DMS153 (cell line): ENCODE measurements at places on chromosomes 7 and 10.

- no peak for DNase-seq
These were observed 37.5 kb downstream of the PRLHR start for GRCh38 chr10:118557946-118558345.

GRCh38 chr7:151517601-151518104 lies 2.0 kb downstream of the RHEB start:
- no peak for DNase-seq

GRCh38 chr10:120394446-120394845 lies 62.6 kb upstream of the PLPP4 start:
- peak; percentile 19 for DNase-seq

DNA sequence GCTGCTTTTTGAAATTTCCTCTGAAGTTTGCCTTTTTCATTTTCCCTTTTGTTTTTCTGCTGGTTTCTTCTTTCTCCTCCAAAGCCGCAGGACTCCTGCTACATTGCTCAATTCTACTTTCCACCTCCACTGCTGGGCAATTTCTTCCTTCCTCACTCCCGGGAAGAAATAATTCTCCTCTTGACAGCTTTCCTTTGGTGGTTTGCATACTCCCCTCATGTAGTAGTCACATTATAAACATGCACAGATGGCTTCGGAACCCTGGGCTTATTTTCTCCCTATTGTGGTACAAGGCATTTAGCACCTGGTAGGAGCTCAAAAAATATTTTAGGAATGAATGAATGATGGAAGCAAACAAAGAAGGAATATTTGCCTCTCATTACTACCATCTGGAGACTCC lies 977.2 kb downstream of the LRMDA start:
- no peak for DNase-seq

DNA sequence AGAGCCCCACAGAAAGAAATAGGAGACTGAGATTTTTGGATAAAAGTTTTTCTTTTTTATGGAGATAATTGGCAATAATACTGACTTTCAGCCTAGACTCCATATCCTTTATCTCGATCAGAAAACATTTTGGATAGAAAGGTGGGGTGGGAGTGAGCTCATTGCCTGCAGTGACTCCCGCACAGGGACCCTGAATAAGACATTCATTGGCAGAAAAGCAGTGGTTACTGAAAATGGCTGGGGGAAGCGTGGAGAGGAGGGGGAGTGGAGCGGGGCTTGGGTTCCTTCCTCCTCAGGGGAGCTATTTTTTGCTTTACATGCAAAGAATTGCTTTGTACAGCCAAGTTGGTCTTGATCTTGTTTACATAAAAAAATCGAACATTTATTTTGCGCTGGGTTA lies 90.4 kb upstream of the BMPER start:
- DNase-seq: no peak

DNA sequence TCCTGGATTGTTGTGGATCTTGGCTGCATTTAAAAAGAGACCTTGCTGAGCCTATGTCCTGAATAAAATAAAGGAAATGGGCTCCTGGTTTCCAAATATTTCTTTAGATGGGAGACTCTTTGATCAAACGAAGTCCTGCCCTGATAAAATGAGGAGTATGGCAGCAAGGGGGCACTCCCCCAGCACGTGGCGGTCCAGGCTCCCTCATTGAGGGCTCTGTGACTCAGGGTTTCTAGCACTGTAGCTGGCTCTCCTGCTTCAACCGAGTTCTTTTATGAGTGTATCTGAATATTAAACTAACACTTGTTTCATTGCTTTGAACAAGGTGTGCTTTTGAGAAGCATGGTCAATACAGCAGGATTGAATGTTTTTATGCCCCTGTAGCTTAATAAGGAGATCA lies 114.2 kb downstream of the AVL9 start:
- no peak for DNase-seq

GRCh38 chr7:40945788-40946187 lies 757.1 kb downstream of the INHBA start:
- no peak for DNase-seq

- no peak for DNase-seq
These were observed 85.0 kb downstream of the SGMS1 start for GRCh38 chr10:50538555-50539398.

DNA sequence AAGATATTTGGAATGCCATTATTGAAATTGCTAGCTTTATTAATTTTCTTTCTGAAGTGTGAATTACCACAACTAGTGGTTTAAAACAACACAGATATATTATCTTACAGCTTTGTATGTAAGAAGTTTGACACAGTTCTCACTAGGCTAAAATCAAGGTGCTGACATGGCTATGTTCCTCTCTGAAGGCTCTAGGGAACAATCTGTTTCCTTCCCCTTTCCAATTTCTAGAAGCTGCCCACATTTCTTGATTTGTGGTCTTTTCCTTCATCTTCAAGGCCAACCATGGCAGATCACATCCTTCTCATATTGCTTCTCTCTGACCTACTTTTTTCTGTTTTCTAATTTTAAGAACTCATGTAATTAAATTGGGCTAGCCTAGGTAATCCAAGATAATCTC lies 43.3 kb upstream of the SLC26A3 start:
- no peak for DNase-seq

DNA sequence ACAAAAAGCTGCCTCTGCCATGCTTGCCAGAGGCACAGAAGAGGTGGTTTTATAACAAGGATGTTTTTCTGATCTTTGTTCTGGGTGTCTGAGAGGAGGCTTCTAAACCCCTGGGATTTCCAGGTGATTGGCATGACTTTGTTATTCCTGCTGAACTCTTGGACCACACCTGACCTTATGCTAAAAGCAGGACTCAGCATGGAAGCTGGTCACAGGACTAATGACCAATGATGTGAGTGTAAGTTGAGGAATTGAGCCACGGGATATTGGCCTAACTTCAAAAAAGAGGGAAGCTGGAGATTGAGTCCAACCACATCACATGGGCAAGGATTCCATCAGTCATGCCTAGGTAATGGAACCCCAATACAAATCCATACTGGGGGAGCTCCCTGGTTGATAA lies 437.9 kb downstream of the POM121L12 start:
- no peak for DNase-seq
